Left renal pelvis (tissue), 4 donors: ENCODE measurements at places on chromosomes 16 and 17. TPM values are rescaled to one million over a fixed set of nuclear protein-coding genes. Genes with fewer than 3 reads are reported as not detected.

GRCh38 chr17:30210366-30210765 lies 25.1 kb downstream of the SLC6A4 start:
- DNase-seq = no peak

DNA sequence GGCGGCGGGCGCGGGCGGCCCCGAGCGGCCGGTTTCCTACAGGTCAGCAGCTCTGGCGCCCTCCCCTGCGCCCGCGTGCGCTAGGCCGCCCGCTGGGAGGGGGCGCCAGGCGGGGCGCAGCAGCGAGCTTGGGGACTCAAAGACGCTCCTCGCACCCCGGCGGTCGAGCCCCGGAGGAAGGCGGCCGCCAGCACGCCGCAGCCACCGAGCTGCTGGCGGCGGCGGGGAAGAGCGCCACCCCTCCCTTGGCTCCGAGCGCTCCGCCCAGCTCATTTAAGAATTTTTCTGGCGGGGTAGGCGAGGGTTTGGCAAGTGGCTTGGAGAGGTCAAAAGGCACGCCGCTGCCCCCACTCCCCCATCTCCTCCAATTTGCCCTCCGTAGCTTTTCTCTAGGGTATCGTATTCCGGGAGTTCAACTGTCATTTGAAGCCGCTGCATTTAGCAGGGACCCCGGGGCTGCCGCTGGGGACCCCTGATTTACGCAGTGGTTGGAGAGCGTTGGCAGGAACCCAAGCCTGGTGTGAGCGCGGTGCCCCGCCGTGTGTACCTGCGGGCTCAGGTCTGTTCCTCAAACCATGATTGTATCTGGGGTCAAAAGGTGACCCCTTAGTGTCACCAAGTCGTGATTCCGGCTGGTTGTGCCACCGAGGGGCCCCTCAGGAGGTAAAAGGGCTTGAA lies 59.5 kb upstream of the GSE1 start:
- DNase-seq = no peak

GRCh38 chr16:84845496-84846002 lies 25.8 kb downstream of the CRISPLD2 start:
- DNase-seq = no peak

- DNase-seq = no peak
These were observed 23.7 kb downstream of the ALOX15 start for GRCh38 chr17:4617590-4618351.

GRCh38 chr17:55405600-55405999 lies 16.0 kb downstream of the MMD start:
- DNase-seq = no peak

DNA sequence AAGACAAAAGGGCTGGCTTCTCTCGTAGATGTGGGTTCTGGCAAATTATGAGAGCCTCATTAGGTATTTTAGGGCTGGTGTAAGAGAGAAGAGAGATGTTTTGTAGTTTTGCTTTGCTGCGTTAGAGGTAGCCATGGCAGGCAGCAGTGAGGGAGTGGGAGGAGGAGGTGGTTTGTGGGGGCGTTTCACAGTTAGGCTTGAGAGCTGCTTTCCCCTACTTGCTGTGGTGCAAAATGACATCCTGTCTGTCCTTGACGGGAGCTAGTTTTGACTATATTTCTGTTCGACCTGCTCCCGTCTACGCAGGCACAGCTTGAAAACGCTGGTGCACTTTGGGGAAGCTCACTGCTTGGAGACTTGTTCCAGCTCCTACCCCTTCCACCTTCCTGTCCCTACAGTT lies 75.5 kb downstream of the SLC5A11 start:
- DNase-seq = no peak

DNA sequence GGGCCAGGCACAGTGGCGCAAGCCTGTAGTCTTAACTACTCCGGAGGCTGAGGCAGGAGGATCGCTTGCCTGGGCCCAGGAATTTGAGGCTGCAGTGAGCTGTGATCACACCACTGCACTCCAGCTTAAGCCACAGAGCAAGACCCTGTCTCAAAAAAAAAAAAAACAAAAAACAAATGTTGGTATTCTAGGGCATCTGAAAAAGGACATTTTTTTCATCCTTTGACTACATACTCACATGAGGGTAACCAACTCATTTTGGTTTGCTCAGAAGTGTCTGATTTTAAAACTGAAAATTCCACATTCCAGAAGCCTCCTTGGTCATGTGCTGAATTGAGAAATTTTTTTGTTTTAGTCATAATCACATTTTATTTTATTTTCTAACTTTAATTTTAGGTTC lies 12.7 kb upstream of the C16orf82 start:
- DNase-seq = no peak

GRCh38 chr16:4966736-4967453 lies 8.8 kb downstream of the SEC14L5 start:
- no peak for DNase-seq

DNA sequence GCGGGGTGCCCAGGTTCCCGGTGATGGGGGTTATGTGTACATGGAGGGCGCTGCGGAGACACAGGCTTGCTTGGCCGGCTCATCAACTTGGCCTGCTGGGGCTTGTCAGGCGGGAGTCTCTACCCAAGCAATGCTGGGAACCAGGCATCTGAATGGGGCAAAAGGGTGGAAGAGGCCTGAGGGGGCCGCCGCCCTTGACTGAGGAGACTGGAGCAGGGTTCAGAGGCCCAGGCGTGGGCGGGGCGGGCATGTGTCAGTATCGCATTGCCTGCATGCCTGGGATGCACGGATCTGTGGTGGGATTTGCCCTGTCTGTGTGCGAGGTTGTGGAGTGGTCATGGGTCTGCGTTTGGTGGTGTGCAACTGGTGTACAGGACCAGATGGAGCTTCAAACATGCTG lies 21.1 kb downstream of the ARHGAP23 start:
- no peak for DNase-seq

DNA sequence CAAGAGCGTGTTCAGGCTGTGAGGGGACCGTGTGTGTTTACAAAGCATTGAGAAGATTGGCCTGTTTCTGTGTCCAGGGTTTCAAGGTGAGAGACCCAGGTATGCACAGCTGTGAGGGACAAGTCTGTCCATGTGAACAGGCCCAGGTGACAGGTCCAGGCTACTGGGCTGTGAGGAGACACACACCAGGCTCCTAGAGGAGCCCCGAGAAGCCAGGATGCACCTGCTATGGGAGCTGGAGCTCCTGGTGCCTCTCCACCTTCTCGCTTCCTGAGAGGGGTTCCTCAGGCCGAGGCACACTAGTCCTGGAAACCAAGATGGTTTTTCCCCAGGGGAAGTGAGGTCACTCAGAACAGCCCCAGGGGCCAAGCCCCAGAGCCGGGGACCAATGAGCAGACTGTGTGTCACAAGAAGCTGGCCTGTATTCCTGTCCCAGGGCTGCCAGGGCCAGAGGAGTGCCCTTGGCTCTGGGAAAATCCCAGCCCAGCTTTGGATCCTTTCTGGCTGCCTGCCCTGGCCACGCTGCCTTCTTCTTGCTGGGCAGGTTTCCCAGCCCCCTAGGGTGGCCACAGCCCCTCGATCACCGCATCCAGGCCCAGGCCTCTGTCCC lies 153.4 kb upstream of the PLCG2 start:
- no peak for DNase-seq

GRCh38 chr17:29181226-29181625 lies 1.0 kb upstream of the MYO18A start:
- no peak for DNase-seq

- DNase-seq = no peak
These were observed 12.4 kb downstream of the CSF3 start for GRCh38 chr17:40027614-40028012.

- no peak for DNase-seq
These were observed 2.0 kb upstream of the C17orf99 start for GRCh38 chr17:78144147-78144719.

DNA sequence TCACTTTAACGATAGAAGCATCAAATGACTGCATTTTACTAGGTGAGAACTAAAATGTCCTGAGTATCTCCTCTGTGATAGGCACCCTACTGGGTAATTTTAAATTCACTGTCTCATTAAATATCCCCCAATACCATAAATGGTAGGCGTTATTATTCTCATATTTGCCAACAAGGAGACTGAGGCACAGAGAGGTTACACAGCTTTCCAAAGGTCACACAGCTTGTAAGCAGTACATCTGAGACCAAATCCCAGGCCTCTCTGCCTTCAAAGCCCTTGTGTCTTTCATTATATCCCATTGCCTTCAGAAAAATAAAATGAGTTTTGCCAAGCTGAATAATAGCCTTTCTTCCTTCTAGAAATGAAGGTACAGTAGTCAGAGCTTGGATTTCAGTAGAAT lies 502.6 kb downstream of the HAPSTR1 start:
- no peak for DNase-seq

- no peak for DNase-seq
These were observed 3.7 kb upstream of the LYZL6 start for GRCh38 chr17:35947156-35947585.

DNA sequence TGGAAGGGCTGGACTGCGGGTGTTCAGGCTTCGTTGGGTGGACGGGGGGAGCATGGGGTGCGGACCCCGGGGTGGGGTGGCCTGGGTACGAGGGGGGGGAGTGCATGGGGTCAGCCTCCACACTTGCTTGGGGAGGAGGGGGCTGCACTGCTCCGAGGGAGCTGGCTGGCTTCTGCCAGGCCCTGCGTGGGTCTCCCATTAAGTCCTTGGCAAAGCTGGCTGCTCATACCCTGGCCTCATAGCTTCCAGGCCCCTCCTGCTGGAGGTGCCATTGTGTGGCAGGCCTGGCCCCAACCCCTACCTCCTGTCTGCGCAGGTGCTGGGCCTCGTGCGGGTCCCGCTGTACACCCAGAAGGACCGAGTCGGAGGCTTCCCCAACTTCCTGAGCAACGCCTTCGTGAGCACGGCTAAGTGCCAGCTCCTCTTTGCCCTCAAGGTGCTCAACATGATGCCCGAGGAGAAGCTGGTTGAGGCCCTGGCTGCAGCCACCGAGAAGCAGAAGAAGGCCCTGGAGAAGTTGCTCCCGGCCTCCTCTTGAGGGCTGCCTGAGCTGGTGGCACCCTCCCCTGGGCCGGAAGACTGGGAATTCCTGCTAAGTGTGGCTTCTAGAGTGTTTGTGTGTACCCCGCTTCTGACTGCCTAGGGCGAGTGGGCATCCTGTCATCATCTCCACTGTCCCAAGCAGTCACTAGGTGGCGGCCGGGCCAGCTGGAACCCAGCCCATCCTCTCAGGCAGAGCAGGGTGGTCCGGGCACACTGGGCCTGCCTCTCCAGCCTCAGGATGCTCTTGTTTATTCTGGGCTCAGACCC lies 1.5 kb downstream of the NUDT16L1 start:
- DNase-seq = no peak

DNA sequence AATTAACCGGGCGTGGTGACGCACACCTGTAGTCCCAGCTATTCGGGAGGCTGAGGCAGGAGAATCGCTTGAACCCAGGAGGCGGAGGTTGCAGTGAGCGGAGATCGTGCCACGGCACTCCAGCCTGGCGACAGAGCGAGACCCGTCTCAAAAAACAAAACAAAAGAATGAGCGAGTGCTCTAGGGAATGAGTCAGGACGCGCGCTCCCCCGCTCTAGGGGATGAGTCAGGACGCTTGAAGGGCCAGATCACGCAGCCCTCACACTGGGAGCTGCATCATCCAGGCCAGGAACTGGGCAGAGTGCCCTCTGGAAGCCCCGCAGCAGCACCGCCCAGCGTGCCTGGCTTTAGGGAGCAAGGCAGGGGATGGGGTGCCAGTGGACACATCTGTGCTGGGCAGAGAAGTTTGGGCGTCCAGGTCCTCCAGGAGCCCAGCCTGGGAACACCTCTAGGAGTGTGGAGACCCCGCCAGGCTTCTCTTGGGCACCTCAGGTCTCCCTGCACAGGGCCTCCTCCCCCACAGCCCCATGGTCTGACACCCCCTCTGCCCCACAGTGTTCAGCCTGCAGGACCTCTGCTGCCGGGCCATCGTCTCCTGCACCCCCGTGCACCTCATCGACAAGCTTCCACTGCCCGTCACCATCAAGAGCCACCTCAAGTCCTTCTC lies 3.9 kb upstream of the WFIKKN1 start:
- no peak for DNase-seq

DNA sequence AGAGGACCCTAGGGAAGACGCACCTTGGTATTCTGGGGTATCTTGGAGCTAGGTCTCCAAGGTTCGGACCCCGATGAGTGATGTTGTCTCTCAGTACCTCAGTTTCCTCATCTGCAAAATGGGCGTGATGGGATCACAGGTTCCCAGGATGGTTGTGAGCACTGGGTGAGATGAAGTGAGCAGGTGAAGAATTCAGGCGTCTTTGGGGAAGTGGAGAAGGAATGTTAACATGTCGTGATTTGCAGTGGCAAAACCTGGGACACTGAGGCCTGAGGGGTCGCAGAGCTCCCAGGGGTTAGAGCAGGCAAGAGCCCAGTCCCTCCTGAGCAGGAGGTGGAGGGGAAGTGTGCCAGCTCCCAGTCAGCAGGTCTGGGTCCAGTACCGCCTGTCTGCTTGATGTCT lies 215.1 kb upstream of the GSE1 start:
- no peak for DNase-seq

- DNase-seq = no peak
These were observed 14.2 kb upstream of the SLC52A1 start for GRCh38 chr17:5049314-5049841.

- DNase-seq = no peak
These were observed 46.8 kb downstream of the TMEM235 start for GRCh38 chr17:78278139-78278741.

GRCh38 chr16:4599037-4599436 lies 15.7 kb downstream of the UBALD1 start:
- no peak for DNase-seq

- DNase-seq = no peak
These were observed 117.9 kb upstream of the MYOCD start for GRCh38 chr17:12547831-12548230.

The SLC35G6 gene
- polyA plus RNA-seq = 0.46 TPM

The CLEC18C gene
- 72.2 TPM for polyA plus RNA-seq

The OR3A3 gene
- 0.15 TPM for polyA plus RNA-seq

The ANKS4B gene
- polyA plus RNA-seq = 0.14 TPM

The SNX20 gene
- polyA plus RNA-seq = 0.56 TPM

The CD79B gene
- 3.5 TPM for polyA plus RNA-seq

The LUC7L3 gene
- polyA plus RNA-seq = 516 TPM

The PRSS33 gene
- 0.80 TPM for polyA plus RNA-seq

The TEX14 gene
- polyA plus RNA-seq = 1.0 TPM

The SCGB1C2 gene
- polyA plus RNA-seq = 1.8 TPM

The NR1D1 gene
- 4.3 TPM for polyA plus RNA-seq

The BOLA2 gene
- 7.8 TPM for polyA plus RNA-seq

The CA10 gene
- polyA plus RNA-seq = 16.1 TPM

The IGF2BP1 gene
- 16.5 TPM for polyA plus RNA-seq

The KRT23 gene
- polyA plus RNA-seq = 0.52 TPM

The RHBDL1 gene
- 2.8 TPM for polyA plus RNA-seq

The CD300LB gene
- 0.15 TPM for polyA plus RNA-seq

The C17orf50 gene
- polyA plus RNA-seq = not detected

The NLGN2 gene
- polyA plus RNA-seq = 21.4 TPM
